ENCODE measurements at places on chromosomes 3 and 15.

DNA sequence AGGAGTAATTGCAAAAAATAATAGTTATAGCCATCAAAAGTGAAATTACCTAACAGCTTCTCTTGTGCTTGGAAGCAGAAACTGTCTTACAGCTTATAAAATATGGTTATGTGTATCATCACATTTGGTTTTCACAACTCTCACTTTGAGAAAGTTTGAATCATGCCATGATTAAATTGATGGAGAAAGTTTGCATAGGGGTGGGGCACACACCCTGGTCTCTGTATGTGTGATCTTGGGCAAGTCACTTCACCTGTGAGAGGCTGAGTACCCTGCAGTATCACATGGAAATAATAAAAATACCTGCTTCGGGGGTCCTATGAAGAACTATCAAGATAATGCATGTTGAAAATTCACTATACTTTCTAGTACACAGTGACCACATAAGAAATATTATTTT is 471.4 kb downstream of the RAP2B start:
- no peak for DNase-seq

GRCh38 chr3:34024447-34025240 is 226.2 kb downstream of the PDCD6IP start:
- DNase-seq = no peak

DNA sequence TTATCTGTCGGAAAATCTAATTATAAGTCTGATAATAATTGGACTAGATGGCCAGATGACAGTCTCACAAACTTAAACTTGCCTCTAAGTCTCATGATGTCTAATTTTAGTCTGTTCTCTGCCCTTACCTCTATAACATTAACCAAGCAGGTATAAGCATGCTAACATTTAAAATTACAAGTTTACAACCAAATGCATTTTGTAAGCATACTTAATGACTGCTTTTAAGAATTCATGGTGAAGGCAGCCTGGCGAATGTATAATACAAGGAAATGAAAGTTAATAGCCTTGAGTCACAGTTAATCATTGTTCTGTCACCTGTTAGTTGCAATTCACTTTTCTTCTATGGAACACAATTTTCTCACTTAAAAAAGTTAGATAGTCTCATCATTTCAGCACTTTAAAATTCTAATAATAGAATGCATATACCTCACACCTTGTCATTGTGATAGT is 16.5 kb downstream of the BCHE start:
- no peak for DNase-seq

GRCh38 chr3:62737449-62737848 is 137.8 kb downstream of the CADPS start:
- no peak for DNase-seq

DNA sequence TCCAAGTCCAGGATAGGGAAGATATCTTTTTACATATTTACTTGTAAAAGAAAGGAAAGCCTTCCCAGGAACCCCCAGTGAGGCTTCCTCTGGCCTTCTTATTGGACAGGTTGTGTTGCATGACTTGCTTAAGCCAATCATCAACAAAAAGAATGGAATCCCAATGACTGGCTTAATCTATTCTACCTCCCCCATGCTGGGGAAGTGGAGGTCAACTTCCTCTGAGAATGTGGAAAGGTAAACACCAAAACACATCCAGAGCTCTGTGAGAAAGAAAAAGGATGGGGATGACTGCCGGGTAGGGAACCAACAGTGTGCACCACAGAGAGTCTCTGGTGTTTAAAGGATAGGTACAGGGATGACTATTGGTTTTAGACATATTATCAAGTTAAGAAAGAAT is 25.1 kb downstream of the TNIK start:
- no peak for DNase-seq

- no peak for DNase-seq
Measured at GRCh38 chr3:11716573-11717290, 73.0 kb upstream of the VGLL4 start.

DNA sequence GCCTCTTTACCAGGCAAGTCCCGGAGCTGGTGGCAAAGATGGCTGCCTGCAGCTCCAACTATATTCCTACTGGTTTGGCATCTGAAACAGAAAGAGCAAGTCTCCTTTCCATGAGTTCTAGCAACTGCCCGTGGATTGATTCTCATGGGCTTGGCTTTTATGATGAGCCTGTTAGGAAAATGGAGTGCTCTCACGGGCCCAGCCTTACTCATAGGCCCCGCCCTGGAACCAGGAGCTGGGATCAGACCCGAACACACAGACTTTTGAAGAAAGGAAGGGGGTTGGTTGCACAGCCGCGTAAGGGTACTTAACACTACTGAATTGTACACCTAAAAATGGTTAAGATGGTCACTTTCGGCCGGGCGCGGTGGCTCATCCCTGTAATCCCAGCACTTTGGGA is 2.9 kb downstream of the NRROS start:
- DNase-seq = no peak

DNA sequence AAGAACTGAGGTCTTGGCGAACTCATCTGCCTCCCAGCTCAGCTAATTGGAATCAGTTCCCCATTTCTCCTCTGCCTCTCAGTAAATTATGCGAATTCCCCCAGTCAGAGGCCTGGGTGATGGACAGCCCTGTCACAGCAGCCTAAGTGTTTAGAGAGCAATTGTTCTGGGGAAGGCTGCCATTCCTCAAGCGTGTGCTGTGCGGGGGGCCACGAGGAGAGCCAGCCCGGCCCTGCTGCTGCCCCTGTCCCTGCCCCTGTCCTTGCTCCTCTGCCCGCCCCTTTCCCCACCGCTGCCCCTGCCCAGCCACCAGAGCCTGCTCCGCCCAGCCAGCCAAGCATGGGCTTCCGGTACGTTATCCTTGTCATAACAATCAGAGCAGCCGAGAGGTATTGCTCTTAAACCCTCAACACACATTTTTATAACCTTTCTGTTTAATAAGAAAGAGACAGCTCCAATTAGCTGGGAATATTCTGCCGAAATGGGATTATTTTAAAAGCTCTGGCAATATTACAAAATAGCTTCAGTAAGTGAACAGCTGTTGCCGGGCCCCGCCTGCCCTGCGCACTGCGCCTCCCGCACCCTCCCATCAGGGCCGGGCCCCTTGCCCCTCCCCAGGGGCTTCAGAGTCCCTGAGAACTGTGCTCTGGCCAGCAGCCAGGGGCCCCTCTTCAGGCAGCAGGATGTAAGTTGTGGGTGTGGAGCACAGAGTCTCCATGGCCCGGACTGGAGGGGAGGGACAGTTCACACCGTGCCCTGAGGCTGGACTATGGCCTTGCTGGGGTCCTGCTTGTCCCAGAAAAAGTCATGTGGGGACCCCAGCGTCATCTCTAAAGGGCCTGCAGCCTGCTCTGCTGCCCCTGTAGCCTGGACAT is 12.4 kb upstream of the CACNA2D2 start:
- no peak for DNase-seq

DNA sequence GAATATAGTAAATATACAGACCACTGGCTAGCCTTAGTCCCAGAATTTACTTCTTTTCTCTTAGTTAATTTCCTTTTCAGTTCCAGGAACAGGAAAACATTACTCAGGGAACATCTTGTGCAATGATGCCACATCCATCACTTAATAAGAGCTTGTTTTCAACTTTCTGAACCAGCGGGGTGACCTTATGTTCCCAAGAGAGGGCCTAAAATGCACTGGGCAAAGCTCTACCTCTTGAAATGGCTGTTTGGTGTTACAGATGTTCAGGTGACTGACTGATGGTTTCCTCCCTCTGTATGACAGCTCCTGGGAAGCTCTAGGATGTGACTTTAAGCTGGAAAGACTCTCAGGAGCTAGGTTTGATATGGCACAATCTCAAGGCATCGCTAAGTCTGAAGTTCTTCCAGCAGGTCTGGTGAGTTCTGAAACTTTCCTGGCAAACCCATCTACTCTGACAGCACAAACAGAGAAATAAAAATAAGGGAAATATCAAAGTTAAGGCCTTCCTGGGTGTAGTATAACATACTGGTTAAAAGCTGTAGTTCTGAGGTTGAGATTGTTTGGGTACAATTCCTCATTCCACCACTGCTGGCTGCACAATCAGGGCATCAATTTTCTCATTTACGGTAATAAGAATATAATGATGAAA is 98.6 kb downstream of the ZIC1 start:
- no peak for DNase-seq

GRCh38 chr3:131067983-131068382 is 41.3 kb downstream of the NEK11 start:
- no peak for DNase-seq

DNA sequence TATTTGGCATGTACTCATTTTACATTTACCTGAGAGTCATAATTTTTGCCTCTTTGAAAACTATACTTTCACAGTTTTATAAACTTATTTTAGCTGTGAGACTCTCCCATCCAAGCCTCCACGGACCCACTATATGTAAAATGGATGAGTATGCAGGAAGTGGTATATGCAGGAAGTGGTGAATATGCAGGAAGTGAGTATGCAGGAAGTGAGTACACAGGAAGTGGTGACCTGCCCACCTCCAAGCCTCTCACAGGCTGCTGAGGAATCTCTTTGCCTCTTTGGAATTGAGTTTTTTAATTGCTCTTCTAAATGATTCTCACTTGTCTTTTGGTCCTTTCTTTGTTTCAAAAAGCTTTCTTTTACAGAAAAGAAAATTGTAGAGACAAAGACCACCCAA is 85.2 kb downstream of the KBTBD8 start:
- no peak for DNase-seq

DNA sequence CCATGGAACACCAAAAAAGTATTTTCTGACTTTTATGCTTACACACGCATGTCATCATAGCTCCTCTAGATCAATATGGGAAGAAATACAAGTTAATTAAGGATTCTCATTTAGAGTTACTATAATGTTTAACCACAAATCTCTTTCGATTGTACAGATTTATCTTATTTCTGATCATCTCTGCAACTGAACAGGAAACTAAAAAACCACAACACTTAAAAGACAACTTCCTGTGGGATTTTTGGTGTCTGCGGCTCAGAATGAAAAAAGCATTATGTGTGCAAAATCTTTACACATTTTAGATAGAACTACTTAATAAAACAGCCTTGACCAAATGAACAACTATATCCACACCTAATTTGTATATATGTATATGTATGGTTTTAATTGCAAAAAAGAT is 3.0 kb upstream of the TJP1 start:
- DNase-seq = no peak

All from foreskin melanocyte (primary cell).